ENCODE measurements at places on chromosomes 5 and 9.

- no peak for DNase-seq
Measured at GRCh38 chr5:154966081-154966841, 25.4 kb downstream of the MRPL22 start.

DNA sequence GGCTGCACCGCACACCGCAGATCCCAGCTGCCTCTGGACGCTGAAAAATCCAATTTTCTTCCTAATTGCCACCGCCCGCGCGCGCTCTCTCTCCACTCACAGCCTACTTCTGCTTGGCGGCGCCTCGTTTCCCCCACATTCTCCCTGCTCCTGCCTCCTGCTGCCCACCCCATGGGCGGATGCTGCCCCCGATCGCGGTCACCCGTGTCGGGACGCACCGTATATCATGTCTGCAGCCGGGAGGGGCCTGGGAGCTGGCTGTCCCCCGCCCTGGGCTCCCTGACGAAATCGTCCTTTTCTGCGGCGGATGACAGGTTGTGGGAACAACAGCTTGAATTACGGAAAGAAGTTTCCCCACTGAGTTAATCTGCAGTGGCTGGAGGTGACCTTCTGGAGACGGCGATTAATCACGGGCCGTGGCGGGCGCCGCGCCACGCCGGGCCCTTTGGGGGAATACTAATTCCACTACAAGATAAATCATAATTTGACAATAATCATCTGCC lies 36.3 kb upstream of the PSD2 start:
- no peak for DNase-seq

DNA sequence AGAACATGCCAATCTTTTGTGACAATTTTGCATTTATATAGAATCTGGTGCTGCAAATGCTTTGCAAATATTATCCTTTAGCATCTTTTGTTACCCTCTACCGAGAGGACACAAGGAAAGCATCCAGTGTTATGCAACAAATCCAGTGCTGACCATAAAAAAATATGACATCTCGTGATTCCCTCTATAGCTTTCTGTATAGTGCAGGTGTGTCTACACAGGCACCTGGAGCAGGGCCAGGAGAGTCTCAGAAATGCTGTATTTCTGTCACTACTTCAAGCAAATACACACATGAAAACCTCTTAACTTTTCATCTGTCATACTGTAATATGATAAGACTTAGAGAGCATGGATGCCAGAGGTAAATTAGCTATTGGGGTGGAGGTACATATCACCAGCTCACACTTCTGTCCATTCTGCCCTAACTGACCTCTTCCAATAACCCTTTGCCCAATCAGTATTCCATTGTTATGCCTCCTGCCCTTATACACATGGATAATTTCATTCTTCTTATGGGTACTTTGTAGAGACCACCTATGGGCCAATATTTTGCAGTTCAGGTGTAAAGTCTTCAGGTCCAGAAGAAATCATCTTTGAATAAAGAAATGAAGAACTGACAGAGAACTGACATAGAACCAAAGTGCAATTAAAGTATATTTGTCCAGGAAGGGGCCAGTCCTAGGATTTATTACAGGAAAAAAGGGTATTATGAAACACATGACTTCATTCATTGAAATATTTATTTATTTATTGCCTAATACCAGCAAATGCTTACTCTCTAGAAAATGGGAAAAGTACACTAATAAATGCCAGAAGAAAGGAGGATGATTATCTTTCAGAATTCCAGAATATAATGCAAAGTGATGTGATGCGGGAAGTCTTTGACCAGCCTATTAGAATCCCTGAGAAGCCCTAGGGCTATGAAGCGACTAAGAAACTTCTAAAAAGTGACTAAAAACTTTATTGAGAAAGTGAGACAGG lies 106.5 kb downstream of the EPB41L4A start:
- DNase-seq, result no peak

- DNase-seq, result no peak
Measured at GRCh38 chr9:30967476-30967875, 1417.0 kb upstream of the ACO1 start.

- no peak for DNase-seq
Measured at GRCh38 chr9:75803130-75803529, 87.3 kb upstream of the PCSK5 start.

DNA sequence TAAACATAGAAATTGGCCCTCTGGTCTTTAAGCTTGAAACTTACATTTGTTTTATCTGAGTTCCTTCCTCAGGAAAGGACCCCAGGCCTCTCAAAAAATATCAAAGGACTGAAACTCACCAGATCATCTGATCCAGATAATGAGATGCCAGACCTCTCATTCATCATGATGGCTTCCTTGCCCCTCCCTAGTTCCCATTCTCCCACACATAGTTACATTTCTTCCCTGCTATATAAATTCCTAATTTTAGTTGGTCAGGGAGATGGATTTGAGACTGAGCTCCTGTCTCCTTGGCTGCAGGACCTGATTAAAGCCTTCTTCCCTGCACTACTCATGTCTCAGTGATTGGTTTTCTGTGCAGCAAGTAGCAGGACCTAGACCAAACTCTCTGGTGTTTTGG lies 119.4 kb upstream of the SPIN1 start:
- no peak for DNase-seq

DNA sequence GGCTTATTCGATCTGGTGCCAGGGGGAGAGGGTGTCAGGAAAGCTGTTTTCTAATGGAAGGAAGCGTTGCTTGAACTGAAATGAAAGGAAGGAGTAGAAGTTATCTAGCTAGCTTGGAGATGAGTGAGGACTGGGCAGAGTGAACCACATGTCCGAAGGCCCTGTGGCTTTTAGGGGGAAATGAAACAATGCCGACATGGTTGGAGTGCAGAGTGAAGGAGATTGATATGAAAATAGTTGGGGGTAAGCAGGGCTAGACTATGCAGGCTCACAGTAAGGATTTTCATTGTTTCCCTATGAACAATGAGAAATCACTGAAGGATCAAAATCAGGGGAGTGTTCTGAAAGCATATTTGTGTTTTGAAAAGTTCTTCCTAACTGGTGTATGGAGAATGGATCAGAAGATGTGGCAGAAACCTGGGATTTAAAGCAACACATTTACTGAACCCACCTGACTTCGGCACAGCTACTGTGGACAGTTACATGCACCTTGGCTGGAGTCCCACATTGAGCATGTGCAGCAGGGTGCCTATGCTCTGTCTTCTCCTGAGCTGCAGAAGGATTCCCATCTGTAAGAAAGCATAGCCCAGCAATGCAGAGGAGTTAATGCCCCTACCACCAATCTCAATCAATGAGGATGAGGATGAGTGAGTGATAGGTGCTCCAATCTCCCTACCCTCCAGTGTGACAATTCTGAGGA lies 144.4 kb upstream of the TBCA start:
- no peak for DNase-seq

DNA sequence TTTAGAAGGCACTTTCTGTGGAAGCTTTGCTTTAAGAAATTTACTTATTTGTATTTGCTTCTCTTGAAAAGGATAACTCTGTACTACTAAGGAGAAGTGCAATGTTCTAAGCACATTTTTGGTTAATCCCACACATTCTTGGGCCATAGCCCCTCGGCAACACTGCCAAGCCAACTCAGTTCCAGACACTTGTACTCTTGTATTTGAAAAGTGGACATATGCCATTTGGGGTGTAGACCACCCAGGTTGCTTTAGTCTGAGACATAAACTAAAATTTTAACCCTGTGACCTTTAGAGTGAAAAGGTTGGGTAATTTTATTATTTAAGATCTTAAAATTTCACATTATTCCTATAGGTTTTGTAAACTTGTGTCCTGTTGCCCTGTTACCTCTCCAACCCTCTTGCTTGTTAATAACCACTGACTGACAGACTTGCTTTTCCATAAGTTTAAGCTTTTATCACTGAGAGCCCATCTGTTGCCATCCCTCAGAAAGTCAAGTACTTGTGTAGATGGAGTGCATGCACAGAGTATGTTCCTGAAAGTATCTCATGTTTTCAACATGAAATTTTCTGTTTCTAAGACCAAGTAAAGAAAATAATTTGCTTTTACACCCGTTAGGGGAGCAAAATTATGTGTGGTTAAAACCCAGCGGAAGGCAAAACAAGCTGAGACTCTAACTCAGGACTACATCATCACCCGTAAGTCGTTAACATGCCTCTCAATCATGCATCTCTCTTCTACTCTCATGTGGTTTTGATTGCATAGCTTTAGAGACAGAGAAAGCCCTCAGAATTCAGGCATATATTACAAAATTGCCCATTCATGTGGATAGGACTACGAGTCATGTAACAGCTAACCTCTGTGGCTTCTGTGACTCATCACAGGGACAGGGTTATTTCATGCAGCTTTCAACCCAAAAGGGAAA lies 117.3 kb downstream of the GDNF start:
- DNase-seq, result no peak

DNA sequence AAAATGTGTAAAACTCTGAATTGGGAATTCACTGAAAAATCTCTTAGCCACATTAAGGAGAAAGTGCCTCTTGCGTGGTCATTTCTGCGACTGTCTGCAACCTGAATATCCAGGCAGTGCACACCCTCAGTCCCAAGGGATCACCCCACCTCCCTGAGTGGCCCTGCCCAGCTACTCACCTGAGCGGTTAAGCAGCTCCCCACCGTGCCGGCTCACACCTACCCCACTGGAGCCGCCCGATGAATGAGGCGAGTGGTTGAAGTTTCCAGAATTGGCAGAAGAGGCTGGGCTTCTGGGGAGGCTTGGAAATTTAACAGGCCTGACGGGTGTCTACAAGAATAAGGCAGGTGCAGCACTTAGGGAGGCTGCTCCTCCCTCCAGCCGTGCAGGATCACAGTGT lies 25.6 kb downstream of the ANKS6 start:
- DNase-seq, result no peak

- no peak for DNase-seq
Measured at GRCh38 chr9:100269656-100270055, 83.1 kb downstream of the TEX10 start.

GRCh38 chr9:100379862-100380261 lies 27.1 kb upstream of the TEX10 start:
- DNase-seq, result no peak

- DNase-seq, result no peak
Measured at GRCh38 chr5:115685490-115685889, 59.7 kb upstream of the TMED7 start.
